ENCODE measurements at places on chromosomes 13 and 19. TPM values are rescaled to one million over a fixed set of nuclear protein-coding genes. Genes with fewer than 3 reads are reported as not detected.

DNA sequence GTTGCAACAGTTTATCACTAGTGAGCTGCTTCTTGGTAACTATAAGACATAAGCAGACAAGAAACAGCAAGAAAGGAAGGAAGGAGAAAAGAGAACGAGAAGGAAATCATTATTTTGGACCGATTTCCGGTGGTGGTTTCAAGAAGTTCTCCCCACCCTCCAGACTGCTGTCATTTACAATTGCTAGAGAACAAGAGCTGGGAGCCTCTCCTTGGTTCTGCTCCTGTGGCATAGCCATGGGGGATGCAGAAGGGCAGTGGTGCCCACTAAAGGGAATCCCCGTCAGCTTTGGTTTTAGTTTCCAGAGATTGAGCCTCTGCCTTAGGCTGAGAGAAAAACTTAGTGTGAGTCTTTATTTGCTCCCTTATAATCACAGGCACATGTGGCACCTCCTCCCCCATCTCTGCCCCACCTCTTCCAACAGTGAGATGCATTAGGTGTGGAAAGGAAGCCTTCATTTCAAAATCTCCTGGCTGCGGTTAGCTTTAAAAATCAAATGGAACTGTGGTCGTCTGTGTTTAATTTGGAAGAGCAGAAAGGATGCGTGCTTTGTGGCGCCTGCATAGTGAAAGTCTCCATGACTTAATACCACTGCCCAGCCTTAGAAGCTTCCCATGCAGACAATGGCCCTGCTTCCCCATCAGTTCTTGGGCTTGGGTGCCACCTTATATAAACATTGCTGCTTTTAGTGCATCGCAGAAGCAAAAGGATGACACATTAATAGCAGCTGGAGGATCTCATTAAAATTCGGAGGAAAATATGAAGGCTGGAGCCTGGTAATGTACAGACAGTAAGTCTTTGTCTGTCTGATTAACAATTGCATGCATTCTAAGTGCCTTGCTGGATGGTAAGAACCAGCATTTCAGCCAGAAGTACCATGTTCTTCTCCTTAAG is 25.0 kb downstream of the LRCH1 start:
- H3K27me3 ChIP-seq, result no peaks in the 10 kb centered on the region
- DNase-seq, result no peak
- no peak overlapping the region for H3K27ac ChIP-seq
- no peak overlapping the region for H3K4me3 ChIP-seq
- peaks cover 24% of the 10 kb centered on the region for H3K4me1 ChIP-seq

Gene ZNF69
- 62.4 TPM for total RNA-seq

DNA sequence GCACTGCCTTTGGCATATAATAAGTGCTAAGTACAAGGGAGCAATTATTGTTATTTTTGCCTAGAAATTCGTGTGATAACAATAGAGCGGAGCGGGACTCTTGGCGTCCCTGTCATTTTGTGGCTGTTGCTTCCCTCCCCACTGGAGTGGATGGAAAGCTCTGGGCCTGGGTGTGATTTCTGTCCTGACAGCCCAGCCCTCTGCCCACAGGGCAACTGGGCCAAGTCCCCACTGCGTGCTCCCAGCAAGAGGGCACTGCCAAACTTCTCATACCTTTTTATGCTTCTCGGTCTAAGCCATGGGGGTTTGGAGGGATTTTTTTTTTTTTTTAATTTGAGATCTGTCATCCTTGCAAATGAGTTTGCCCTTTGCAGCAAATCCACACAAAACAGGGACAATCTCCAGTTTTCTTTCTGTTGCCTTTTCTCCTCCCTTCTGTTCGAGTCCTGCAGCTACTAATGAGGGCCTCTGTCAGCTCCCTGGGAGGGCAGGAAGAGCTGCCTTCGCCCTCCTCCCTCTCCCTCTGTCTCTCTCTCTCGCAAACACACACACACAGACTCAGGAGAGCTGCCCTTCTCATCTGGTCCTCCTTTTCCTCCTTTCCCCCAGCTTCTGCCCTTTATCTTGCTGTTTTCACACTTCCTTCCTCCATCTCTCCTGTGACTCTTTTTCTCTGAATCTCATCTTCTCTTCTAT is 103.9 kb downstream of the DNAJC15 start:
- DNase-seq, result peak; percentile 51
- no peaks in the 10 kb centered on the region for H3K27me3 ChIP-seq
- peaks cover 48% of the 10 kb centered on the region for H3K4me1 ChIP-seq
- H3K27ac ChIP-seq, result no peak overlapping the region
- no peak overlapping the region for H3K4me3 ChIP-seq
- H3K36me3 ChIP-seq, result no peaks in the 10 kb centered on the region

DNA sequence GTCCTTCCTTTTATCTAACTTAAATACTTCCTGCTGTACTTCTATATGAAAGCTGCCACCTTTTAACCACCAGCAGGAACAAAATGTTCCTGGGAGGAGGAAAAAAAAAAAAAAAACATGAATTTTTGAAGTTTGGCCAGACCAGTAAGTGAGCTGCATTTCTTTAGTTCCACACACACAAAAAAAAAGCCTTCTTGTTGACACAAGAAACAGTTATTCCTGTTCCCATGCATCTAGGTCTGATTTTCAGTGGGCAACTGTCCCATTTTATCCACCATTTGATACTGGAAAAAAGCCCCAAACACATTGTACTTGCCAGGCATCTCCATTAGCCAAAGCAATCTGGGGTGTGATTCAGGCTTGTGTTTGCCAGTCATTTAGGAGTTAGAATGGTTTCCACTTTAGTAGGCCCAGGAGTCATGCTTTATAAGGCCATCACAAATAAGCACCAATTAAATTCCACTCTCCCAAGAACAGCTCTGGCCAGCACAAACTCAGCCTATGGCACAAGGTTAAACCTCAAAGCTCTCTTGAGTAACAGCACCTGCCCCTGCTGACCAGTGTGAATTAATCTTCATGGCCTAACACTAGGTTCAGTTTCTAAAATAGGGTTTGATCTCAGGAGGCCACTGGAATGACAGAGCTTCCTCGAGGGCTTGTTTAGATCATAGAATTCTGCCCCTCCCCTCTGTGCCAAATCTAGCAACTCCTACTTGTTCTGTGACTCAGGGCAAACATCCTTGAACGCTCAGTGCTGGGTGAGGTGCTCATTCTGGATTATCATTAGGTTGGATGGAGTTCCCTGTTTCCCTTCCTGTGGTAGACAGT is 67.1 kb downstream of the NUFIP1 start:
- H3K36me3 ChIP-seq, result no peaks in the 10 kb centered on the region
- no peak overlapping the region for H3K4me3 ChIP-seq
- H3K4me1 ChIP-seq, result peaks cover 5% of the 10 kb centered on the region
- DNase-seq, result no peak
- no peak overlapping the region for H3K27ac ChIP-seq
- no peaks in the 10 kb centered on the region for H3K27me3 ChIP-seq

- H3K4me1 ChIP-seq, result peaks cover 18% of the 10 kb centered on the region
- peaks cover 65% of the 10 kb centered on the region for H3K27me3 ChIP-seq
- no peak overlapping the region for H3K27ac ChIP-seq
- DNase-seq, result no peak
Observed at GRCh38 chr19:293436-294110, 2.4 kb upstream of the PLPP2 start.

DNA sequence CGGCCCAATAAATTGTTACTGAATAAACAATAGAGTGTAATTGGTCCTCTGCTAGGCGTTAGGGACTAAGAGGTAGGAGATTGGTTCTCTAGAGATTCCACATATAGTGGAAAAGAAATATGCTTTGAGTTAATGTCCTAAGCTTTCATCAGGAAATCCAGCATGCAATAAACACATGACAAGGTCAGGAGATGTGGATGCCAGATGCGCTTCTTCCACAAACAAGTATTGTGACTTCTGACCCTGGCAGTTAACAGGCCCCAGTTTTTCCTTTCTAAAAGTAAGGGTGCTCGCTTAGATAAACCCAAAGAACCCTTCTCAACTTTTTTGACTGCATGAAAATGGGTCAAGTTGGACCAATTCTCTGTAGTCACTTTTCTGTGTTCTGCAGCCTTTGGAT is 146.5 kb upstream of the SOX21 start:
- DNase-seq, result no peak
- peaks cover 4% of the 10 kb centered on the region for H3K4me1 ChIP-seq
- H3K27me3 ChIP-seq, result no peaks in the 10 kb centered on the region
- no peak overlapping the region for H3K27ac ChIP-seq
- H3K4me3 ChIP-seq, result no peak overlapping the region

- H3K4me1 ChIP-seq, result no peaks in the 10 kb centered on the region
- no peak for DNase-seq
- no peak overlapping the region for H3K4me3 ChIP-seq
- H3K27me3 ChIP-seq, result no peaks in the 10 kb centered on the region
- no peak overlapping the region for H3K27ac ChIP-seq
- H3K36me3 ChIP-seq, result no peaks in the 10 kb centered on the region
Observed at GRCh38 chr13:65505941-65506340, 1724.2 kb downstream of the PCDH9 start.

Gene MCEMP1
- not detected for total RNA-seq

DNA sequence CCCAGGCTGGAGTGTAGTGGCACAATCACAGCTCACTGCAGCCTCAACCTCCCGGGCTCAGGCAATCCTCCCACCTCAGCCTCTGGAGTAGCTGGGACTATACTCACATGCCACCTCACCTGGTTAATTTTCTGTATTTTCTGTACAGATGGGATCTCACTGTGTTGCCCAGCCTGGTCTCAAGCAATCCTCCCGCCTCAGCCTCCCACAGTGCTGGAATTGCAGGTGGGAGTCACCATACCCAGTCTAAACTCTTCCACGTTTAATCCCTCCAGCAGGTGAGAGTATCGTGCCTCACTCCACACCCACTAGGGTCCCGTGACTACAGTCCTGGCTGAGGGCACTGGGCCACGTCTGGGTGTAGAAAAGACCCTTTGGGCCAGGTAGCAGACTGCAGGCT is 16.5 kb downstream of the BCAT2 start:
- H3K27me3 ChIP-seq, result no peaks in the 10 kb centered on the region
- DNase-seq, result no peak
- H3K4me1 ChIP-seq, result peaks cover 6% of the 10 kb centered on the region
- H3K4me3 ChIP-seq, result no peak overlapping the region
- H3K36me3 ChIP-seq, result no peaks in the 10 kb centered on the region

- H3K4me1 ChIP-seq, result peaks cover 25% of the 10 kb centered on the region
- H3K27ac ChIP-seq, result no peak overlapping the region
- H3K36me3 ChIP-seq, result no peaks in the 10 kb centered on the region
- H3K27me3 ChIP-seq, result peaks cover 31% of the 10 kb centered on the region
- peak; percentile 51 for DNase-seq
Observed at GRCh38 chr19:40594255-40594654, 6.9 kb upstream of the LTBP4 start.

Measured in neural progenitor cell (in vitro differentiated cells).